ENCODE measurements at places on chromosomes 5 and 9. TPM values are rescaled to one million over a fixed set of nuclear protein-coding genes. Genes with fewer than 3 reads are reported as not detected.

TMEM252 gene
- not detected for total RNA-seq

CSF2 gene
- not detected for total RNA-seq

DMRTA1 gene
- total RNA-seq, result 3.7 TPM

PCDH12 gene
- total RNA-seq, result 6.8 TPM

DIMT1 gene
- 26.8 TPM for total RNA-seq

CORO2A gene
- 4.8 TPM for total RNA-seq

CD72 gene
- total RNA-seq, result 1.5 TPM

FCN1 gene
- total RNA-seq, result 0.31 TPM

ADAMTS12 gene
- 6.5 TPM for total RNA-seq

GABRA6 gene
- not detected for total RNA-seq

SLC6A18 gene
- not detected for total RNA-seq

GRCh38 chr9:2634818-2635217 is 13.2 kb downstream of the VLDLR start:
- no peak for ATAC-seq

- ATAC-seq, result no peak
These were observed 9.4 kb upstream of the RAD23B start for GRCh38 chr9:107273634-107274033.

GRCh38 chr5:137619191-137619870 is 116.6 kb downstream of the KLHL3 start:
- ATAC-seq, result peak; percentile 60

- peak; percentile 18 for ATAC-seq
These were observed 2.8 kb downstream of the RXRA start for GRCh38 chr9:134328841-134329575.

- ATAC-seq, result peak; percentile 60
These were observed 23.6 kb downstream of the COL27A1 start for GRCh38 chr9:114178756-114179450.

- ATAC-seq, result no peak
These were observed 45.8 kb downstream of the SERINC5 start for GRCh38 chr5:80210014-80210413.

DNA sequence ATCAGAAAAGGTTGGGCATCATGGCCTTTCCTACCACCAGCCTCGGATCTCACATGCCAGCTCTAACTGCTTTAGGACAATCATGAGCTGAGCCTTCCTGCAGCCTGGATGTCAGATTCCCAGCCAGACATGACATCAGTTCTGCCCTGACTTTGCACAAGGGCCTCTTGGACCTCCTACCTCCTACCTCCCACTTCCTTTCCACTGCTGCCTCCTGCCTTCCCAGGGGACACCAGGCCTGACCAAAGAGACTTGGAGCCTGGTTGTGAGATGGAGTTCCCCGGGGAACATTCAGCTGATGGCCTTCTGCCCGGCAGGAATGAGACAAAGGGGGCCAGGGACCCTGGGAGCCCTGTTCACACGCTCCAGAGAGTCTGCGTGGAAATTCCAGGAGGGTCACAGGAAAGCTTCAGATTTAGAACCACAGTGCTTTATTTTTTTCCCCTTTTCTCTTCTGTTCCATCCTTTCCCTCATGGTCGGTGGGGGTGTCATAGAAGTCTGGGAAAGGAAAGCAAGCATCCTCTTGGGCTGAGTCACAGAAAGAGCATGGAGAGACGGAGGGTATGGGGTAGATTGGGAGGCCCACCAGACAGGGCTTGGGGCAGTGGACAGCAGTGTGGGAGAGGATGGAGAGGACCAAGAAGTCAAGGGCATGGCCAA is 35.4 kb upstream of the IL17B start:
- ATAC-seq, result peak; percentile 21

- no peak for ATAC-seq
These were observed 3.2 kb downstream of the ATOSB start for GRCh38 chr9:35112257-35113020.

DNA sequence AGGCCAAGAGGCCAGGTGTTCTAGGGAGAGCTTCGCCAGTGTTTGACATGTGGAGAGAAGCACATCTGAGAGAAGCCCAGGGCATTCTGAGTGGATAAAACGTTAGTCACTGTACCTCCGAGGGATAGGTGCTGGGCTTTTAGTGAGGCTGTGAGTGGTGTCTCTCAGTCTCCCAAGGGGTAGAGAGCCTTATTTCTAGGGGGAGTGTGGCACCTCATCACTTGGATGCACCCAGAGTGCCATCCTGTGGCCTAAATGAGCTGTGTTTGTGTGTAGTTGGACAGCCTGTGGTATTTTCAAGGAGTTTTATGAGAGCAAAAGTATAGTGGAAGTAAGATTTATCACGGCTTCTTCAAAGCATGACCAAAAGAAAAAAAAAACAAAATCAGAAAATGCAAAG is 1046.9 kb upstream of the WWC1 start:
- no peak for ATAC-seq

GRCh38 chr5:136087961-136088871 is 44.4 kb upstream of the SMAD5 start:
- ATAC-seq, result peak; percentile 92

DNA sequence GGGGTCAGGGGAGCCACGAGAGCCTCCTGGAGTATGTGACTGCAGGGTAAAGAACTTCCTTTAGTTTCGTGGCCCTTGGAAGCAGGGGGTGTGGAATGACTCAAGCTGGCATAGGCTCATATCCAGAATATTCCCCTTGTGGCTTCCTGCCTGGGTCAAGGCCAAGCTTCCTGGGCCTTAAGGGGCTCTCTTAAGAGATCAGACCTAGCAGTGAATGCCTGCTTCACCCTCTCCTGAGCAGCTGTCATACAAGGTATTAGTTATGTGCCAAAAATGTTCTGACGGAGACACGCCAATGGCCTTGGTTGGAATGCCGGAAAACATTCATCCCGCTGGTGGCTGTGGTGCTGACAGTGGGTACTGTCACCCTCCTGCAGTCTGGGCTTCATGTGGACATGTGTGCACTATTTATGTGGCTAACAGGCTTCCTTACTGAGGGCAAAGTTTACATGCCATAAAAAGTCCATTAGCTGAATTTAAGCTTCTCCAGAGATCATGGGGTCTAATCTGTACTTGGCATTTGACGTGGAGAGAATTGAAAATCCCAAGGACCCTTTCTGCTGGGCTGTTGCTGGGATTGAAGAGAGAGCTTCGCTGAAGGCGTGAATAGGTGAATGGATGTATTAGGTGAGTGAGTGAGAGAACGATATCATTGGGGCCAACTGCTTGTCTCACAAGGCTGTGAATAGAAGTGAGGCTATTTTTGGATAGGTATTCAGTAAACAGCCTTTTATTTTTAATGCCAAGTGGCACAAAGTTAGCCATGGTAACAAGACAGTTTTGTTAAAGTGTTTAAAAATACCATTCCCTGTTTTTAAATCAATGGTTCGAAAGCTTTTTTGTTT is 156.8 kb downstream of the MACROH2A1 start:
- ATAC-seq, result peak; percentile 3

- no peak for ATAC-seq
These were observed 27.7 kb downstream of the PLCXD3 start for GRCh38 chr5:41482715-41483114.

GRCh38 chr9:8754751-8755150 is 955.2 kb upstream of the DMAC1 start:
- ATAC-seq, result no peak

DNA sequence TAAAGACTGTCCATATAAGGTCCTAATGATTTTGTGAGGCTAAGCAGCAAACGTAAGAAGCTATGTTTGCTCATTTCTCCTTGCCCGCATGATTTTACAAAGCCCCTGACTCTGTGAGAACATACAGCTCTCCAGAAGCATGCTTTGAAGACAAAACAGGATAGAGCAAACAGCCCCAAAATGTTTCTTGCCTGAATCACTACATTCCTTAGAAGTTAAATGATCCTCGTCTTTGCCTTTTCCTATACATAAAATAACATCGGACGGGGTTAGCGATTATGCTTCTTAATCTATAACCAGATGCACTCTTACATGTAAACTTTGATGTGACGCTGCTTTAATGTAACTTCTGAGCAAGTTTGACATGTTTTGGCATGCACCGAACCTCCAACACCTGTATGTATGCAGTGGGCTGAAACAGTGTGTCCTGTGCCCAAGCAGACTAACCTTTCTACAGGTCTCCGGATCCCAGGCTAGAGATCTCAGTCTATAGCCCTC is 353.7 kb downstream of the CETN3 start:
- no peak for ATAC-seq

GRCh38 chr5:82364497-82364896 is 86.3 kb upstream of the RPS23 start:
- ATAC-seq, result no peak

DNA sequence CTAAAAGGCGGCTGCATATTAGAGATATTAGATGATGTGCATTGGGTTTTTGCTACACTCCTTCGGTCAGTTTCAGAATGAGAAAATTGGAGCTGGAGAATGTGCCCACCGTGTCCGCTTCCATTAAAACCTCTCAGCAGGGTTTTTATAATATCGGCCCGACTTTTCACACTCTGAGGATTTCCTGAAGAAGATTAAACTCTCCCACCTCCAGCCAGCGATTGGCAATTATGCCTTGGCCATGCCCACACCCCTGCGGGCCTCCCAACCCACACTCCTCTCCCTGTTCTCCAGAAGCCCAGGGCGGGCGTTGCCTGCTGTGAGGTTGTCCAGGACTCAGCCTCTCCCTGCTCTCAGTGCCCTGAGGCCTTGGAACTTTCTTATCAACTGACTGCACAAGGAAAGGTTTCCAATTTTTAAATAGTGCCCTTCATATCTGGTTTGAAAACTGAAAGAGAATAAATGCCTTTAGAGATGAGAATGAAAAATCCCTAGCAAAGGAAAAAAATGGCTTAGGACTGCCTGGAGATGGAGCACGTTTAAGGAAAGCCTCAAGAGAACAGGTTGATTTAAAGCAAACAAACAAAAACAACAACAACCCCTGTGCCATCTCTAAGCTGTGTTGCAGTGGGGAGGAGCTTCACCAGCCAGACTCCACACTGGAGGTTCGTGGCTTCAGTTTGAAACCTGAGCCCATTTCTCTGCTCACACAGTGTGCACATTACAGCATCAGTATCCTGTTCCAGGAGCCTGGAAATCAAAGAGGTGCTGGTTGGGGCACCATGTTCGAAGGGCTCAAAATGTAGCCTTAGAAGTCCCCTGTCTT is 292.9 kb downstream of the NSG2 start:
- no peak for ATAC-seq

- no peak for ATAC-seq
These were observed 156.4 kb upstream of the LHFPL2 start for GRCh38 chr5:78804995-78805394.
